NCI-H2107 (cell line): ENCODE measurements at places on chromosomes 11 and 22.

- DNase-seq: no peak
Observed at GRCh38 chr11:8561461-8561860, 32.6 kb downstream of the STK33 start.

GRCh38 chr11:79541466-79541865 is 100.6 kb upstream of the TENM4 start:
- DNase-seq: no peak

GRCh38 chr11:63510360-63511047 is 4.6 kb downstream of the LGALS12 start:
- DNase-seq: no peak

- no peak for DNase-seq
Observed at GRCh38 chr22:27670701-27671412, 130.7 kb downstream of the MN1 start.

GRCh38 chr11:117479372-117479771 is 151.7 kb downstream of the CEP164 start:
- no peak for DNase-seq

DNA sequence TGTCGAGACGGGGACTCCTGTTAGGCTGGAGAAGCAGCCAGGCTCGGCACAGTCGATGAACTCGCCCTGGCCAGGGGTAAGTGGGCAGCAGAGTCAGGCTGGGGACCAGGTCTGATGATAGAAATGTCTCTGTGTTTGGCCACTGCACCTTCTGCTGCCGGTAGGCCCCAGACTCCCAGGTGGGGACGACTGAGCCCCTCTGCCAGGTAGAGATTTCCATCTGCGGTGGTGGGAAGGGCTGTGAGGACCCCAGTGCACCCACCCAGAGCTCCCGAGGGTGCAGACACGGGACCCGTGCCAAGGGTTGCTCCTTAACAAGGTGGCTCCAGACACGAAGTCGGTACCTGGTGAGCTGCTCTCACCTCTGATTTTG is 862.5 kb downstream of the TBC1D22A start:
- no peak for DNase-seq

- no peak for DNase-seq
Observed at GRCh38 chr22:24128021-24128420, 53.3 kb upstream of the SUSD2 start.

DNA sequence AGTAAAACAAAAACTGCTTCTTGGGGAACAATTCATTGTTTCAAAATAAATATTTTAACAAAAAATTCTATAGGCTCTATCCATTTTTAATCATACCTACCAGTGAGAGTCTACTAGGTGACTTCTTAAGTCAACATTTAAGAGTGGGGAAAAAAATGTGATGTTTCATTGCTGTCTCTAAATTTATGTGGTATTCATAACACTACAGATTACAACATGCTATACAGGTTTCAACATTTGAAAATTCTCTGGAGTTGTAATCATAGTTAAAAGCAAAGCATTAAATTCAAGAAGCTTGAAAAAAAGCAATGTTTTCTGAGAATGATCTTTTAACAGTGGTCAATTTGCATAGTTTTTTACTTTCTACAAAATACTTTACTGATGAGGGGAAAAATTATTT is 18.3 kb downstream of the SBF2 start:
- no peak for DNase-seq

DNA sequence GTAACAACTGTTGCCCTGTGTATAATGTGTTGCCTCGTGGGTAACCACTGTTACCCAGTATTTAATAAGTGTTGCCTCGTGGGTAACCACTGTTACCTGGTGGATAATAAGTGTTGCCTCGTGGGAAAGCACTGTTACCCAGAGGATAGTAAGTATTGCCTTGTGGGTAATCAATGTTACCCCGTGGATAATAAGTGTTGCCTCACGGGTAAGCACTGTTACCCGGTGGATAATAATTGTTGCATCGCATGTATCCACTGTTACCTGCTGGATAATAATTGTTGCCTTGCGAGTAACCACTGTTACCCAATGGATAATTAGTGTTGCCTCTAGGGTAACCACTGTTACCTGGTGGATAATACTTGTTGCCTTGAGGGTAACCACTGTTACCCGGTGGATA is 17.1 kb upstream of the NXPE4 start:
- DNase-seq: no peak

DNA sequence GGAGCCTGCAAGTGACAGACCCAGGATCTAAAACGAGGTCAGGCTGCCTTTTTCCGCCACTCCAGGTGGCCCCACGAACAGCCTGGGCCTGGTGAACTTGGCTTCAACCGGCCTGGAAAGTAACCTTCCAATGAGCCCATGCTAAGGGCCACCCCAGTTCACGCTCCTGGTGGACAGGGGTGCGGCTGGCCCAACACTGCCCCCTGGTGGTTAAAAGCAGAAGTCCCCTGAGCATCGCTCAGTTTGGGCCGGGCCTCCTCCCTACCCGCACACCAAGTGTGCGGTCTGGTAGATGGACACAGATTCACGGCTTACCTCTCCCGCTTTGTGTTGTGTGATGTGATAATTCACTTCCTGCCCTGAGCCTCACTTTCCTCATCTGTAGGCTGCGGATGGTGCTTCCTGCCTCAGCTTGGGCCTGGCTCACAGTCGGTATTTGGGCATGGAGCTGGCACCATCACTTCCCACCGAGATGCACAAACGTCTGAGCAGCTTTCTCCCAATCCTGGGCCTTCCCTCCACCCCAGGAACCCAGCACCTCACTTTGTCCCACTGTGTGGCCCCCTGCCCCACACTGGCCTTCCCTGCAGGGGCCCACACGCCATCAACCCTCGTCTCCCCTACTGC is 13.7 kb upstream of the SEC14L3 start:
- no peak for DNase-seq

DNA sequence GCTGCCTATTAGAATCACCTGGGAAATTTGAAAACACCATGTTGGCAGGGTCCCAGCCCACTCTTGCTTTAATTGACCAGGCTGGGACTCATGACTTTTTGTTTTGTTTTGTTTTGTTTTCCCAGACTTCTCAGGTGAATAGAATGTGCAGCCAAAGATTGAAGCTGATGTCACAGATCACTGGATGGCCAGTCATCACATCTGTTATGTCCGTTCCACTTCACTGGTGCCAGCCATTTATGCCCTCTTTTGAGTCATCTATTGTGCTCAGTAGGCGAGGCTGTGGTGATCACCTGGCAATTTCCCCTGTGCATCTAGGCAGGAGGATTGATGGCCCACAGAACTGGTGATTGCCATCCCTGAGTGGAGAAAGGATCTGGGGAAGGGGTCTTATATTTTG is 297.3 kb downstream of the INSC start:
- peak; percentile 48 for DNase-seq

- no peak for DNase-seq
Observed at GRCh38 chr22:42459287-42460063, 27.3 kb upstream of the NFAM1 start.

- DNase-seq: no peak
Observed at GRCh38 chr11:114165326-114166230, 106.1 kb downstream of the ZBTB16 start.

DNA sequence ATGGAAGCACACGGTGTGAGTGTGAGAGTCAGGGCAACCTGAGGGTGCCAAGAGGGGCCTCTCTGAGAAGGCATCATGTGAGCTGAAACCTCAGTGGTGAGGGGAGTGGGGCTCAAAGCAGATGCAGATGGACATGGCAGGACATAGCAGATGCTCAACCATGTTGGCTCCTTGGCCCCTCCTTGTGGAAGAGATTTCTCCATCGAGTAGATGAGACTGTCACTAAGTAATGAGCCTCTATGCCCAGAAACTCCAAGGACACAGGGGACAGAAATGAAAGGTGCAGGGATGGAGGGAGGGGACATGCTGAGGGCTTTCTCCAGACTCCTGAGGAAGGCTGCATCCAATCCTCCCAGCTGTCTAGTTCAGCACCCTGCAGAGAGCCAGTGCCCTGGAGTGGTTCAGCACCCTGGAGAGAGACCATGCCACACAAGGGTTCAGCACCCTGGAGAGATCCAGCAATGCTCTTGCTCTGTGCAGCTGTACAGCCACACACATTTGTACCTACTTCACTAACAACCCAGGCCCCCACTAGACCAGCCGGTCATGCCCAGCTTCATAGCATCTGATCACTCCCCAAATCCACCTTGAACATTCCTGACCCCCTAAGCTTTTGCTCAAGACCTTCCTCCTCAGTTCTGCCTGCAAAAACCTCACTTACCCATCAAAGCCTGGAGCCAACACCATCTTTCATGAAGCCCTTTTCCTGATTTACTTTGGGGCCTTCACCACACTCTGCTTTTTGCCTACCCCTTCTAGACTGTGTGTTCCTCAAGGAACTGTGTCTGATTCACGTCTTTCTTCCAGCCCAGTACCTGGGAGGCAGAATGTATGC is 252.0 kb downstream of the CTTN start:
- DNase-seq: no peak

- no peak for DNase-seq
Observed at GRCh38 chr11:123560006-123560405, 94.4 kb downstream of the SCN3B start.

GRCh38 chr11:117823946-117824420 is 561 bp downstream of the FXYD2 start:
- no peak for DNase-seq

GRCh38 chr11:115974703-115975102 is 470.5 kb upstream of the CADM1 start:
- no peak for DNase-seq
